Lower lobe of right lung (tissue), 2 donors: ENCODE measurements at places on chromosomes 5 and 9. TPM values are rescaled to one million over a fixed set of nuclear protein-coding genes. Genes with fewer than 3 reads are reported as not detected.
A peak's percentile ranks its signal among the peaks of the same experiment; 100 is the strongest.

DNA sequence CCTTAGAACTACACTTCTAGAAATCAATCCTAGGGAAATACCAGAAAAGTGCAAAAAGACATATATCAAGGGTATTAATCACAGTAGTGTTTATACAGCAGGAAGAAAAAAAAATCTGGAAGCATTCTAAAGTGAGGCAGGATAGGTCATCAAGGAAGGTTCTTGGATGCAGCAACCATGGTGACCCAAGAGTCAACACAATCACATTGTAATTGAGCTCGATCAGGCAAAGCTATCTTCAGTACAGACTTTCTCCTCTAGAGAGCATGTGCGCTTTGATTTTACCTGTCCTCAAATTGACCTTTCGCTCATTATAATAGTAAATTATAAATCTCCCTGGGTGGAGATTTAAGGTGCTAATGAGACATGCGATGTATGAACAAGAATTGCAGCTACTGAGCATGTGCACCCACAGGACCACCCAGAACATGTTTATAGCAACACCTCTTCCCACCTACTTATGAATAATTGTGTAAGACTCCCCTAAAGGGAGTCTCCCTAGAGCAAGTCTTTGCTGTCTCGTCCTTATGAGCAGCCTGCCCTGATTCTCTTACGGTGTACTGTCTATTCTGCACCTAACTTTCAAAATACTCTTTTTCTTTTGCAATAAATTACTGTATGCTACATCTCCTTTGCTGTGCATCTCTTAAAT lies 297.7 kb downstream of the ATPSCKMT start:
- no peak for DNase-seq

DNA sequence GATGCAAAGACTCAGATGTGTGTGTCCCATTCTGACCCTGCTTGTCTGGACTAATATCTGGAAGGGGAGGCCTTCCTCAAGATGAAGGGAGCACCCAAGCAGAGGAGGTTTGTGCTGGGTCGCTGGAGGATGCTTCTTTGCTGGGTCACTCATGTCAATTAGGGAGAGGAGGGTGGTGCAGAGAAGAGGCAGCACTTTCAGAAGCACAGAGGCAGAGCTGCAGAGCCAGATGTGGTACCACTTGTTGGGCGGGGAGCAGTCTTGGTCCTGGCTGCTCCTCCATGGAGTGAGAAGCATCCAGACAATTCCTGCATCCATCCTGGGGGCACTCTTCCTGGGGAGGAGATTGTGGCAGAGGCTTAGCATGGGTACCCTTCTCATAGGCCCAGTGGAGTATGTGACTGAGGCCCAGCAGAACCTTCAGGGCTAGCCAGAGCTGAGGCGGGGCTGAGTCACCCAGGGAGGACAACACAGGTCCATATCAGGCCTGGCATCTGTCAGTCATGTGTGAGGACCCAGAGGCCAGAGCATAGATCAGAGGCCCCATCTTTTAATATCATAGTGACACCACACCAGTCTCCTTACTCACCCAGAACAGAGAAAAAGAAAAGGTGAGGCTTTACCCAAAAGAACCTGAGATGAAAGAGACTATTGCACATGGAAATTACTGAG lies 59.8 kb downstream of the TNFSF15 start:
- DNase-seq = no peak

GRCh38 chr9:121717141-121717991 lies 65.9 kb downstream of the DAB2IP start:
- no peak for DNase-seq

GRCh38 chr9:109316207-109316640 lies 4.6 kb downstream of the EPB41L4B start:
- peak; percentile 89 for DNase-seq

- DNase-seq = no peak
Measured at GRCh38 chr9:76462126-76462525, 3.1 kb downstream of the GCNT1 start.

DNA sequence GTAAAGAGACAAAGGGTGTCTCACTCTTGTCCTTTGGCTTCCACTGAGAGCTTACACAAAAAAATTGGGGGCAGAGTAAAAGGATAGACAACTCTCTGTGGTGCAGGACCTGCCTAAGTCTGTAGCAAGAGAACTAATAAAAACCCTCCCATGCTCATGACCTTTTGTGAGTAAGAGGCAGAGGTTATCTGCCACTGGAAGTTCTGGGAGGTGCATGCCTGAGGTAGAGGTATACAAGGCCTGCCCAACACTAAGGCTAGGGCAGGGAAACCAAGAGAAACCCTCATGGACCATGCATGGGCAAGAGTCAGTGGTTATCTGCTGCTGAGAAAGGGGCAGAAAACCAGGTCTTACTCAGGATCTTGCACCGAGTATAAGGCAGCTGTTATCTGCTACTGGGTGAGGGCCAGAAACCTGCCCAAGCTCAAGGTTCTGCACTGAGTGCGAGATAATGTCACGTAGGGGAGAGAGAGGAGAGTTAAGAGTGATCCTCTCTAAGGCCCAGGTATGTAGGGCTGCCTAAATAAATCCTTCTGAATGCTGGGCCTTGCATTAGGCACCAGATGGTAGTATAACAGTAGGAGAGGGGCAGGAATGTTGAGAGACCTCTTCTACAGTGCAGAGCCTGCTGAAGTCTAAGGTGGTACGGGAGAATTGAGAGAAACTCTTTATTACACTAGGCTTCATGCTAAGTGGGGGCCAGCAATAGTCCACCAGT lies 143.4 kb downstream of the MACROH2A1 start:
- DNase-seq = no peak

GRCh38 chr5:111066261-111066938 lies 5.1 kb upstream of the TSLP start:
- DNase-seq = no peak

- no peak for DNase-seq
Measured at GRCh38 chr5:61440086-61440485, 108.0 kb downstream of the ZSWIM6 start.

- no peak for DNase-seq
Measured at GRCh38 chr5:172636279-172637050, 4.6 kb upstream of the NEURL1B start.

- DNase-seq = no peak
Measured at GRCh38 chr9:16688814-16689213, 181.7 kb downstream of the BNC2 start.

DNA sequence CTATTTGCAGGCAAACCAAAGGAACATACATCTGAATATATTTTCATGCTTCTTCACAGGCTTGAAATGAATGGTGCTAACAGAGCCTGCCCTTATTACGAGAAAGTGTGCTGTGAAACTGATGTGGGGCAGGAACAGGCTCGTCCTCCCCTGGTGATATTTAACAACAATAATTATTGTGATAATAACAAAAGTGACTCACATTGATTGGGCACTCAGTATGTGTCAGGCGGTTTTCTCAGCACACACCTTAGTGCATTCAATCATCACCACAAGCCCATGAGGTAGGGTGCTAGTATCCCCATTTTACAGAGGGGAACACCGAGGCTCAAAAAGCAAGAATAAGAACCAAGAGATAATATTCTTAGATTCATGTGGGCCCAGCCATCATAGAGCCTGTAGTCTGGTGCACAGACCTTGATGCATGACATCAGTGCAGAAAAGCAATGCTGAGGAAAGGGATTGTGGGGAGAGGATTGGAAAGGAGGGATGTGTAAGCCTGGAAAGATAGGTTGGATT lies 18.1 kb upstream of the BOD1 start:
- no peak for DNase-seq

GRCh38 chr9:6923086-6923485 lies 165.3 kb downstream of the KDM4C start:
- DNase-seq = no peak

- no peak for DNase-seq
Measured at GRCh38 chr5:6355294-6355693, 23.1 kb downstream of the MED10 start.

DNA sequence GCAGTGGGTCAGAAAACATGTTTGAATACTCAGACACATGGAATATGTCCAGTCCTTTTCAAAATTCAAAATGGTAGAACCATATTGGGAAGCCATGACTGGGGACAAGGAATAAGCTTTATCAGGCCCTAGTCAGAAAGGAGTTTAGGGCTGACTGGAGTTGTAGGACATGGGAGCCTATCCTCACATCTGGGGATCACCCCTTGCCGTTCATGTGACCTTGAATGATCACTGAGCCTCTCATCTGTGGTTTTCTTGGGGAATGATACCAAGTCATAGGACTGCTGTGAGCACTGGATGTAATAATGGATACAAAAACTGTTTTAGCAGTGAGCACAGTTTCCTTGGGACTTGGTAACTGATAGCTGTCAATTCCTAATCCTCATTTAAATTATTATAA lies 84.7 kb downstream of the IQGAP2 start:
- DNase-seq = no peak

DNA sequence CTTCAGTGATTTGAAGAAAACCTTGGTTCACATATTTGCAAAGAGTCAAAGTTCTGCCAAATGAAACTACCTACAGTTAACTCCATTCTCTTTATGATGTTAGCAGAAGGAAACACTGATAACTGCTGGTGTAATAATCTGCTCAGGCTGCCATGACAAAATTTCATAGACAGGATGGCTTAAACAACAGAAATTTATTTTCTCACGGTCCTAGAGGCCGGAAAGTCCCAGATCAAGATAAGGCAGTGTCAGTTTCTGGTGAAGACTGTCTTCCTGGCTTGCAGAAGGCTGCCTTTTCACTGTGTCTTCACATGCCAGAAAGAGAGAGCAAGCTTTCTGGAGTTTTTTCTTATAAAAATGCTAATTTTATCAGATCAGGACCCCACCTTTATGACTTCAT lies 102.4 kb upstream of the PARP8 start:
- no peak for DNase-seq

DNA sequence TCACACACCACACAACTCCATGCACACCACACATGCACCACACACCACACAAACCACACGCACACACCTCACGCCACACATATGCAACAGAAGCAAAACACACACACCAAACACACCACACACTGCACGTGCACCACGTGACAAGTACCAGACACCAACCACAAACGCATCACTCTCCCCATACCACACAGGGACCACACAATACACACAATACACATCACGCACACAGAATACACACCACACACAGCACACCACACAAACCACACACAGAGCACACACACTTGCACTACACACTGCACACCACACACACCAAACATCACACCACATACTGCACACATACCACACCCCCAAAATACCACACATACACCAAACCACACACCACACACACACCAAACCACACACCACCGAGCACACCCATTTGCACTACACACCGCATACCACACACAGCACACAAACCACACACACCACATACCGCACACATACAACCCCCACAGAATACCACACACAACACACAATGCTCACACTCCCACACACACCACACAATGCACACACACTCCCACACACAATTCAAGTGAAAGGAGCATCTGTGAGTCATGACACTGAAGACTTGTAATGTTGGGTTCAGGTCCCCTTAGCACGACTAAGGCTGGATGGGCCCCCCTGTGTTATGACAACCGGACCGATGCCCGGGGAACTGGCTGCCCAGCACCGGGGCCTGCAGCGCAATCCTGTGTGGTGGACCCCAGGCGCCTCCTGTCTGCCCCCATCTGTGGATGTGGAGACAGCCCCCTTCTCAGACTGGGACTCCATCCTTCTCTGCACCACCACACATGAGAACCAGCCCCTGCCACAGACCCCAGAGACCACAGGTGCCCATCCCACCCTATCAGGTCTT lies 6.0 kb upstream of the ZDHHC11 start:
- peak; percentile 26 for DNase-seq

DNA sequence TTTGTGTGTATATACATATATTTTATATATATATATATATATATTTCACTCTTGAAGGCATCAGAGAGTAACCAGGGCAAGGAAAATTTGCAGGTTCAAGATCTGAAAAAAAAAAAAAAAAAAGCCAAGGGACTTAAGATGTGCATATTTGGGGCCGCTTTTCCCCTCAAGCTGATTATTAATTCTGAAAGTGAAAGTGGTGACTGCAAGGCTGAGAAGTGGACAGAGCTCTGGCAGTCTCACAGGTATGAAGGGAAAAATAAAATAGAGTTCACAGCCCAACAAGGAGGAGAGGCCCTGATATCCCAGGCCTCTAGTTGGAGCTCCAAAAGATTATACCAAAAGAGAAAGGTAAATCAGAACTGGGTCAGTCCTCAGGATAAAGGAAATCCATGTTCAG lies 234.4 kb upstream of the GAS1 start:
- no peak for DNase-seq

- peak; percentile 49 for DNase-seq
Measured at GRCh38 chr9:34590381-34591247, 1.1 kb upstream of the CNTFR start.

GRCh38 chr5:144644317-144644716 lies 473.6 kb downstream of the KCTD16 start:
- no peak for DNase-seq

DNA sequence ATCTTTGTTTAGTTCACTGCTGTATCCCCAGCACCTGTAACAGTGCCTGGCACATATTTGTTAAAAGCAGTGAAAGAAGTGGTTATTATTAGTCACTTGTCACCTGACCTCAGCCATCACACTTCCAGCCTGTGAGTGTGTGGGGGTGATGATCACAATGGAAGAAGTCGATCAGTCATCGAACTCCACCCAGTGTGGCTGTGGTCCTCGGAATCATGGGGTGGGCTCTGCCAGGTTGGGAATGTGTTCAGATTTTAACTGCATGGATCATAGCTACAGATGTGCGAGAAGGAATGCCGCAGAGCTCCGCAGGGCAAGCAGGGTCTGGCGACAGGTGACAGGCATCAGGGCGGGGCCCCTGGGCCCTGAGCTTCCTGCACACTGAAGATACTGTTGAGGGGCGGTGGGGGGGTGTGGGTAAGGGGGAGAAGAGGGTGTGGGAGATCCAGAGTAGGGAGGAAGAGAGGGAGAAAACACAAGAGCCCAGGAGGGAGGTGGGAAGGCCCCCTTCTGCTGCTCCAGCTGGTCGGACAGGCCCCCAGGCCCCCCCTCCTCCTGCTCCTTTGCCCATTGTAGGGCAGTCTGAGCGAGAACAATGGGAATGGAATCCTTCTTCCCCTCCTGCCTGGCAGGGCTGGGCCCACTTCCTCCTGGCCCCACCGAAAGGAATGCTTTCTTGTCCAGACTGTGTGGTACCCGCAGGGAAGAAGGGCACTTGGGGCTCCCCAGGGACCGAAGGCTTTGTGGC lies 89.6 kb downstream of the SPRY4 start:
- no peak for DNase-seq

Gene SPATA31C1
- total RNA-seq = not detected

Gene RGS7BP
- 1.6 TPM for total RNA-seq

Gene PCDHB8
- 2.6 TPM for total RNA-seq

Gene PFN3
- not detected for total RNA-seq

Gene OR13J1
- total RNA-seq = not detected

Gene MTX3
- 13.5 TPM for total RNA-seq
